ENCODE measurements at places on chromosomes 7 and 10. TPM values are rescaled to one million over a fixed set of nuclear protein-coding genes. Genes with fewer than 3 reads are reported as not detected.

DNA sequence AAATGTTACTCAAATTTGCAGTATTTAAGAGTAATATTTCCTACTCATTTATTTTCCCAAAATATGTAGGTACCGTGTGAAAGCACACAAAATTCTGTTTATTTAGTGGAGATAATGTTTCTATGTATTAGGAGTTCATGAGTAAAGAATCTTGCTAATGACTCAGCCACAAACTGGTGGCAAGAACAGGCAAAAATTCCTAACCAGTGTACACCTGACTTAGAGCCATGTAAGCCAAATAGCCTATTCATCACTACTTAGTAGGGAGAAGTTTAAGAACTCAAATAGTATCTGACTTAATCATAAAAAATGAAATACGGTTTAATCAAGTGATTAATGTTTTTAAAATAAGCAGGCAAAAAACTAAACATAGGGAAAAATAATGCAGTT, 169.0 kb downstream of the SRPK2 start:
- no peak for DNase-seq

DNA sequence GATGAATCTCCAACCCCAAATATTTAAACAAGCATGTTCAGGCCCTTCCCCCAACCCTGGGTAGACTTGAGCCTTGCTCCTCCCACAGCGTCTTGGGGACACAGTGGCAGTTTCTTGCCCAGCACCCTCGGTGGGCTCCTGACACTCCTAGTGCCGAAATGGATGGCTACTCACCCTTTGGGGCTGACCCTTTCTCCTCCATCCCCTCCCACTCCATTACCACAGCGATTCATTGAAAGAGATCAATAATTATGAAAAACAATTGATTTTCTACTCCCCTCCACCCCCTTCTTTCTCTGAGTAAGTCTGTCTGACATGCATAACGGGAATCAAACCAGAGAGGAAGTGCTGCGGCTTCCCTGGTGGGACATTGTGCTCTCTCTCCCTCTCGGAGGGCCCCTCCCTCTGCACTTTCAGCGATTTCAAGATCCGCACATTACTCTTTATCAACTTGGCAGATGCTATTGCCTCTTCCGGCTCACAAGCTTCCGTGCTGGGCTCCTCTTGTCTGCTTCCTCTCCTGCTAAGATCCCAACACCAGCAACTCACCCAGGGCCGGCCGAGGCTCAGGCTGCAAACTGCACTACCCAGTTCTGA, 79.0 kb upstream of the PLXNA4 start:
- no peak for DNase-seq

The SDK1 gene
- 2.3 TPM for total RNA-seq

GRCh38 chr7:92131764-92132330, 2.4 kb downstream of the CYP51A1 start:
- DNase-seq: no peak

All from glomerular endothelial cell (primary cell).